ENCODE measurements at places on chromosomes 3 and 15. TPM values are rescaled to one million over a fixed set of nuclear protein-coding genes. Genes with fewer than 3 reads are reported as not detected.

DNA sequence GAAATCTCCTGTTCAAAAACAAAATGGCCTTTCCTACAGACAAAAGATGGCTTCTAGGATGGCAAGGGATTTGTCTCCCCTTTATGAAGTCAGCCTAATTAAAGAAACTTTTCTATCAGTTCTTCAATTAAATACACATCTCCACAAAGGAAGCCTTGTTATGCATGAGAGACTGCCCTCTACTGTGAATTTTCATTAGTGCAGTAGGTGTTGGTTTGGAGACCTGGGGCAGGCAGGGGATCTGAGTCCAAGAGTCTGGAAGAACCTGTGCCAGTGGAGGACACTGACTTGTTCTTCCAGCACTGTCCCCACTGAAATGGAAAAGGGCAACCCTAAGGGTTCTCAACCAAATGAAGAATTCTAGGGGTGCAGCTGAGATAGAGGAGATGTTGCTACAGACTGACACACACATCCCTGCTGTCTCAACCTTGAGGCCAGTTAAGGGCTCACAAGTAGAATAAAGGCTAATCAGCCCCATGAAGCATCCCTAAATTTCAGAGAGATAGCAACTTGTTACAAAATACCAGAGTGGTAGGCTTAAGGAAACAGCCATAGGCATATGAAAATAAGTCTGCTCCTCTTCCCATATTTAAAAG lies 174.0 kb upstream of the PRICKLE2 start:
- no peak for DNase-seq

GRCh38 chr3:134029734-134030378 lies at the start of gene SLCO2A1:
Gene SLCO2A1 (minus strand): TSS chr3:134029925. CDS start chr3:134029802, 123 bp downstream.
- DNase-seq = no peak

DNA sequence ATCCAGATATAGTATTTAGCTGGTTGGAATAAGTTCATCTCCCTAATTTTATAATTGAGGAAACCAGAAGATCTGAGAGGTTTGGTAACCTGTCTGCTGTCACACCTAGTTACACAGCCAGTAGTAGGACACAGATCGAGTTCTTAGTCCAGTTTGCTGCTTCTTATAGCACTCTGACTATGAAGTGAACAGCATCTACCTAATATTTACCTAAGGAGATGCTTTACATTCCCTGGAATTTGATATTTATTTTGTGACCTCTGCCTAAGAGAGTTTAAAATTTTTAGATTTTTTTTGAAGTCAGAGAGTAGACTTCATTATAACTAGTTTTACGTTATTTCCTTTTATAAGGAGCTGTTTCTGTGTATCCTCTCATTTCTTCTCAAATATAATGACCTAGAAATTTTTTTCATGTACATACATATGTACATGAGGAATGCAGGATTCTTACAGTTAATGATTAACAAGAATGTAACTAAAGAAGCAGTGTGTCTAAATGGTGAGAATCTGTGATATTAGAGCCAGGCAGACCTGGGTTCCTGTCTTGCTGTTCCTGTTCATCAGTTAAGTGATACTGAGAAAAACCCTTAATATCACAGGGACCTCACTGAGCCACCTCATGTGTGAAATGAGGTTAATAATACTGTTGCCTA lies 4.3 kb downstream of the ARHGEF26 start:
- DNase-seq = no peak

- no peak for DNase-seq
Observed at GRCh38 chr3:183268366-183268765, 15.3 kb downstream of the B3GNT5 start.

DNA sequence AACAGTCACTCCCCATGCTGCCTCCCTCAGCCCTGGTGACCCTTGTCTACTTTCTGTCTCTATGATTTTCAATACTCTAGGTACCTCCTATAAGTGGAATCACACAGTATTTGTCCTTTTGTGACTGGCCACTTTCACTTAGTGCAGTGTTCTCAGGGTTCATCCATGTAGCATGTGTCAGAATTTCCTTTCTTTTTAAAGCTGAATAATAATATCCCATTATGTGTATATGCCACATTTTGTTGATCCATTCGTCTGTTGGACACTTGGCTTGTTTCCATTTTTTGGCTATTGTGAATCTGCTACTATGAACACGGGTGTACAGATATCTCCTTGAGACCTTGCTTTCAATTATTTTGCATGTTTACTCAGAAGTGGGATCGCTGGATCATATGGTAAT lies 34.1 kb downstream of the PML start:
- DNase-seq = no peak

- no peak for DNase-seq
Observed at GRCh38 chr15:63987796-63988378, 58.4 kb downstream of the DAPK2 start.

DNA sequence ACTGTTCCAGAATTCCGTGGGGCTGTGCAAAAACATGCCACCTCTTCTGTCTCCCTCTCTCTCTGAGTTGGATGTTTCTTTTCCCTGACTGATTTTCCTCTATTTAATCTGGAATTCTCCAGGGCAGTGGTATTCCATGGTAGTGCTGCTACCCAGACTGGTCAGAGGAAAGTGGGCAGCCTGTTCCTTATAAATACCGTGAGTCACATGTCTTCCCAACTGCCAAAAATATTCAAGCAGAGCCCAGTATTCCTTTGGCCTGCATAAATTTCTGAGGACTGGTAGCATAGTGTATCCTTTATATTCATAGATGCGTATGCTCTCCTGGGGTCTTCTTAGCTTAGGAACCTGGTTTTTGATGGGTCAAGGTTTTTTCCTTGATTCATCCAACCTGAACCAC lies 40.9 kb downstream of the CEMIP start:
- DNase-seq = no peak

GRCh38 chr3:13195374-13195773 lies 122.1 kb upstream of the IQSEC1 start:
- no peak for DNase-seq

DNA sequence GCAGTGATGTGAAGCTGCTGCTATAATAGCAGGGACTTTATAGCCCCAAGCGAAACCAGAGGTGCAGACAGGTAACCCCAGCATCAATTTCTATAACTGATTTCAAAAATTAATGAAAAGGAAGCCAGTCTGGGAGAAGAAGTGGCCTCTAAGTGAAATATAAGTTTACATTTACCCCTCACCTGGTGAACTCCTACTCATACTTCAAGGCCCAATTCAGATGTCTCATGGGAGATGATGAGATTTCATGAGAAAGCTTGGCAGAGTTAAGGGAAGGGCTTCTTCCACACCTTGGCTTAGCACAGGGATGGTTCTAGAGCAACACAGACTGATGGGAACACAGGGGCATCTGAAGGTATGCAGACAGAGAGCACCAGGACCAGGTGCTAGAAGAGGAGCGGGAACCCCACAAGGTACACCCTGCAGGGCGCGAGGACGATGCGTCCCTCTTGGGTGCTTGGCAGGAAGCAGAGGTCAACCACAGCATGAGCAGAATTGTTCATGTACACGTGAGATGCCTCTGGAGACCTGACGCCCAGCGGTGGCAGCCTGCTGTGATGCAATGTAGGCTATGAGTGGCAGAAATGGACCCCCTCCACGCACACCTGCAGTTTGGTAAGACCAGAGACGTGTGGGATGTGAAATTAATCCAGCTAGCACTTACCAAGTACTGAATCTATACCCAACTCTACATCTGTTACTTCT lies 102.9 kb downstream of the SRGAP3 start:
- DNase-seq = no peak

DNA sequence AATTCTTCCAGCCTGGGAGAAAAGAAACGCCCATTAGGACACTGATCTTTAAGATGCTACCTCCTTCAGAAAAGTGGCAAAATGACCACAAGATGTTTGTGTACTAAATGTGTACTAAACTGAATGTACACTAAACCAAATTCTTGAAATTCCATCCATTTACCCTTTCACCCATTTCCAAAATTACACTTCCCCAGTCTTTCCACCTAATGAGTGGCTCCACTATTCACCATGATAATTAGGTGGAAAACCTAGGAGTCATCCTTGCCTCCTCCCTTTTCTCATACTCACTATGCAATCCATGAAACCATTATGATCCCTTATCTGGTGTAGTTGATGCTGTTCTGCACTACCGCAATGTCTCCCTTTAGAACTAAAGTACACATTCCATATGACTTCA lies 452.1 kb upstream of the THBS1 start:
- DNase-seq = no peak

DNA sequence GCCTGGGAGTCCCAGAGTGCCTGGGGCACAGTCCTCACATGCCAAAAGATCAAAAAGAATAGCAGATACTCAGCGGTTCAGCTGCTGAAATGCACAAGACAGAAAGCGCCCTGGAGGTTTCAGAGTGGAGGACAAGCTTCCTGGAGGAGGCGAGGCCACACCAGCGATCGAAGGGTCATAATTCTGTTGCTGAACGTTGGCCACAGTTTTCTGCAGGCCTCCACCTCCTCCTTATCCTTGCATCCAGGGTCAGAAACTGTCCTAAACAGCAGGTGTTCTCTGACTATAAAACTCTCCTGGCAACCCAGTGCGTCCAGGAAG lies 220.3 kb upstream of the LINGO1 start:
- no peak for DNase-seq

DNA sequence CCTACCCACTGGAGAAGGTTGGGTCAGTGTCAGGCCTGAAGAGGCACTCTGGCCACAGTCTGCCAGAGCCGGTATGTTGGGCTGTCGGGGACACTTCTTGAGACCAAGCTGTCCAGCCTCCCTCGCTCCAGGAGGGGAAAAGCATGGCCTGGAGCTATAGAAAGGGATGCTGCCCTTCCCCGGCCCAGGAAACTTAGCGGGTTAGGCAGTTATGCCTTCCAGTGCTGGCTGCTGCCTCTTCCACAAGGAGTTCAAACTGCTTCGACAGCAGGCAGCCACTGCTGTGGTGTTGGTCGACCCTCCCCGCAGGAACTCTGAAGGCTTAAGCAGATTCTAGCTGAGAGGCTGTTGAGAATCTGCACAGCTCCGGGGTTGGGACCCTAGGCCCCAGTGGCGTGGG lies 819.4 kb downstream of the DIPK2A start:
- no peak for DNase-seq

DNA sequence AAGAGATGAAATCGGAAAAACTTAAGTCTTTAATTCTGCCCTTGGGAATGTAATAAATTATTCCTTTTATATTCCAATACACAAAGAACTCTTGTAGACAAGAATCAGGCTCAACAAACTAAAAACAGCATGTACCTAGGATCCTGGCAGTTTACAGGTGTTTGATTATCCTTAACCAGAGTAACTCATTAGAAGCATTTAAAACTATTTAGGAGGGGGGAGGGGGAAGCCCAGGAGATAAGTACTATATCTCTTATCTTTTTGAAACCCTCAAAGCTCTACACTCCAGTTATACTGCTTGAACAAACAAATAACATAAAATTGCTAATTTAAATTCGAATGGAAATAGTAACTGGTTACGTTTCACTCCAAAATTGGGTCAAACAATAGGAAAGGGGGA lies 1.9 kb downstream of the CNBP start:
- DNase-seq = no peak

- DNase-seq = no peak
Observed at GRCh38 chr3:66439666-66440344, 61.0 kb downstream of the LRIG1 start.

GRCh38 chr3:176995946-176996345 lies 201.3 kb downstream of the TBL1XR1 start:
- DNase-seq = no peak

DNA sequence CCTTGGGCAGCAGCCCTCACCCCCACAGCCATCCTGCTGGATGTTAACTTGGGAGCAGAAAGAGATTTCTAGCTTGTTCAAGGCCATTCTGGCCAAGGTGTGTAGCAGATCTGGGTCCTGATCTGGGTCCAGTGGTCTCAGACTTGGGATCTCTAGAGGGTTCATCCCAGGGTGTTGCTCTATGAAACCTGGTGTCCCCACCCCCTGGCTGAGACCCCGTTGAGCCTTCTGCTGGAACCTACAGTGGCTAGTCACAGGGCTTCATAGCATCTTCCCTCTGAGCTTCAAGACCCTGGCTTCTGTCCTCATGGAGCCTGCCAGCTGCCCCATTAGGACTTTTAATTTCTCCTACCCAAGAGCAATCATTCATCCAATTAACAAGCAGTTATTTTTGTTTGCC lies 64.3 kb downstream of the EPHB1 start:
- DNase-seq = no peak

The RTP1 gene
- total RNA-seq = not detected

The SNTN gene
- not detected for total RNA-seq

Measured in psoas muscle (tissue), 8 donors.